Vagina (tissue), 2 donors: ENCODE measurements at places on chromosomes 12 and 14. TPM values are rescaled to one million over a fixed set of nuclear protein-coding genes. Genes with fewer than 3 reads are reported as not detected.

The TAPBPL gene
- 21.1 TPM for total RNA-seq

DNA sequence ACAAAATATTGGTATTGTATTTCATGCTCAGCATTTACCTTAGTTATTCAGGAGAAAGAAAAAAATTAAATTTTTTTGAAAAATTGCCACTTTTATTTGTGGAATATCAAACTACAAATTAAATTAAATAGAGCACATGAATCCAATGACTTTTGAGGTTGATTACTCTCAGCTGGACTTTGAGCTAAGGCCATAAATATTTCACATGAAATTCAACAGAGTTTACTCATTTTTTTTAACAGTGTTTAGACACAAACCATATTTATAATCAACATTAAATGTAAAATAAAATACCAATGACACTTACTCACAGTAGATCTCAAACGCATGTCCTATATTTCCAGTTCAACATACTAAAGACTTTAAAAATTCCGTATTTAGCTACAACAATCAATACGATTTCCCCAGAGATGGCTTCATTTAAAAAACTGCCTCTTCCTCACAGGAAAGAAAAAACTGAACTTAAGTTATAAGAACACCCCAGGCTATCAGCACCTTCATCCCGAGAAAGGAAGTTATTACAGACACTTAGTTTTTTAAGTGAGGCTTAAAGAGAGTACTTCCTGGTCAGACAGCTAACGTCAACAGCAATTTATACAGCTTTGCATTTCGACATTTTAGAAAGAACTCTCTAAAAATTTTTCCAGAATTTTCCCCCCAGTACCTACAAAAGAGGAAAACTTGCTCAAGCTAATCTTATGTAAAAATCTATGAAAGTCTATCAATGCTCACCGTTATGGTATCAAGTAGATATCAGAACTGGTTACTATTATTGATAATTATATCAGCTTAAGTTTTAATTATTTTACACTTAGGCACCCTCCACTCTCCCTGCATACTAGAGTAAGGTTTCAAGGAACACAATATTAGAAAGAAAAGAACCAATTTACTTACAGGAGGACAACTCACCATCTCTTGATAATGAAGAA lies 13.8 kb downstream of the TAOK3 start:
- no peak for DNase-seq

GRCh38 chr12:16563504-16563903 lies 42.5 kb downstream of the LMO3 start:
- DNase-seq, result no peak

DNA sequence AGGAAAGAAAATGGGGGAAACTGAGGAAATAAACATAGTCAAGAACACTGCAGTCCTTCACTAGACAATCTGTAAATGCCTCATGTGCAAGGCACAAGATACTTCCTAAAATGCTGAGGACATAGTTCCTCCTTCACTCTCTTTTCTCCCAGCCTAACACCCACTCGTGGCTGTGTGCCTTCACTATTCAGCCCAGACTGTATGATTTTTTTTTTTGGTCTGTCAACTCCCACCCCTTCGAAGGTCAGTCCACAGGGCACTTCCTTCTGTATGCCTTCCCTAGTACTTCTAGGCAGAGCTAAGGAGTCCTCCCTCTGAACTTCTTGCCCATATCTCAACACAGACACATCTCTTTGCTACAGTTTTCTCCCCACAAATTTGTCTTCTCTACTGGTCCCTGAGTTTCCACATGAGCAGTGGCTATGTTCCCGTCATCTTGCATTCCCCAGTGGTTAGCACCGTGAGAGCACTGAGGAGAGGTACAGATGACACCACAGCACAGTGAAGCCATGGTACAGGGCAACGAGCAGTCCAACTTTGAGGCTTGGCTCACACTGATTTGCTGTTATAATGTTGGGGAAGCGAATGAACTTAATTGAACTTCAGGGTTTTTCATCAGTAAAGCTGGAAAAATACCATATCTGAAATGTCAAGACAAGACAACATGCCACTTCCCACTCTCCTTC lies 24.1 kb upstream of the SYCP3 start:
- DNase-seq, result no peak

DNA sequence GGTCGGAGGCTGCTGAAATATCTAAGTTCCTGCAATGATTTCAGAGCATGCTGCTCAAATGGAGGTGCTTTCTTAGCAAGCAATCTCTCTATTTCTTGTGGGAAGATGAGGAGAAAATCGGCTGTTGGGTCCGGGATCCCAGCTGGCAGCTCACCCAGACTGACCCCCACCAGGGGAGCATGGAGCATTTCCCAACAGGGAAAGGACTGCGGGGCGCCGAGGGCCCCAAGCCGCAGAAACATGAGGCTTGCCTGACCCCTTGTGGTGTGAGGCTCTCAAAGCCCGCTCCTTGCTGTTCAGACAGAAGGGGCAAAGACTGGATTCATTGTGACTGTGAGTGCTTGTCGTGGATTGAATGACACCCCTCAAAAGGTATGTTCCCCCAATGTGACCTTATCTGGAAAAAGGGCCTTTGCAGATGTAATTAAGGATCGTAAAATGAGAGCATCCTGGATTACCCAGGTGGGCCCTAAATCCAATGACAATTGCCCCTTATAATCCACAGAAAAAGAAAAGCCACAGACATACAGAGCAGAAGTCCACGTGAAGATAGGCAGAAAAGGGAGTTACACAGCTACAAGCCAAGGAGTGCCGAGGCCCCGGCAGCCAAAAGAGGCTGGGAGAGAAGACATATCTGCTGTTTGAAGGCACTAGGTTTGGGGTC lies 116.3 kb upstream of the VASH1 start:
- no peak for DNase-seq

- DNase-seq, result no peak
Measured at GRCh38 chr12:1564067-1564466, 30.3 kb downstream of the FBXL14 start.

- no peak for DNase-seq
Measured at GRCh38 chr12:9936591-9936990, 4.4 kb upstream of the CLEC2A start.

GRCh38 chr12:49471557-49471956 lies 67.3 kb upstream of the KCNH3 start:
- DNase-seq, result no peak

The PAH gene
- not detected for total RNA-seq

GRCh38 chr14:45587142-45587541 lies 334.1 kb upstream of the MIS18BP1 start:
- DNase-seq, result no peak

DNA sequence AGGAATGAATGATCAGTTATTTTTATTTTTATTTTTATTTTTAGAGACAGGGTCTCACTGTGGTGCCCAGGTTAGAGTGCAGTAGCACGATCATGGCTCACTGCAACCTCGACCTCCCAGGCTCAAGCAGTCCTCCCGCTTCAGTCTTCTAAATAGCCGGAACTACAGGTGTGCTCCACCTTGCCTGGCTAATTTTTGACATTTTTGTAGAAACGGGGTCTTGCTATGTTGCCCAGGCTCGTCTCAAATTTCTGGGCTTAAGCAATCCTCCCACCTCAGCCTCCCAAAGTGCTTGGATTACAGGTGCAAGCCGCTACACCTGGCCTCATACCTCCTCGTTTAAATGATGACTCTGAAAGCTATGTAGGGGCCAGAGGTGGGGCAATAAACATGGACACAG lies 706.0 kb downstream of the MED13L start:
- no peak for DNase-seq

The CLEC14A gene
- total RNA-seq, result 33.1 TPM

DNA sequence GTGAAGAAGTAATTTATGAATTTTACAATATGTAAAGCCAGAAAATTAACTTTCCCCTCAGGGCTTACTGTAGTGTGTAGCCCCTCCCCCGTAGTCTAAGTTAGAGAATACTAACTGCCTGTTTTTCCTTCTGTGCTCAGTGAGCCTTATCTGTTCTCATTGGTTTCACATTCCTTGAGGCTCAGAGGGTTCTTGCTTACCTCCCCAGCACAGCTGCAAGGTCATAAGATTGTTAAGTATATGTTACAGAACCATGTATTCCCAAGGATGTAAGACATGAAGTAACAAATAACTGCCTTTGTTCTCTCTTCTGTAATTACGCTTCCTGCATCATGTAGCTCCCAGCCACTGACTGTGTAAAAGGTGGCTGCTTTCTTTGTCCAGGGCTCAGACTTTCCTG lies 1351.1 kb downstream of the TMEM121 start:
- no peak for DNase-seq

- no peak for DNase-seq
Measured at GRCh38 chr12:105882404-105882803, 256.4 kb downstream of the NUAK1 start.

DNA sequence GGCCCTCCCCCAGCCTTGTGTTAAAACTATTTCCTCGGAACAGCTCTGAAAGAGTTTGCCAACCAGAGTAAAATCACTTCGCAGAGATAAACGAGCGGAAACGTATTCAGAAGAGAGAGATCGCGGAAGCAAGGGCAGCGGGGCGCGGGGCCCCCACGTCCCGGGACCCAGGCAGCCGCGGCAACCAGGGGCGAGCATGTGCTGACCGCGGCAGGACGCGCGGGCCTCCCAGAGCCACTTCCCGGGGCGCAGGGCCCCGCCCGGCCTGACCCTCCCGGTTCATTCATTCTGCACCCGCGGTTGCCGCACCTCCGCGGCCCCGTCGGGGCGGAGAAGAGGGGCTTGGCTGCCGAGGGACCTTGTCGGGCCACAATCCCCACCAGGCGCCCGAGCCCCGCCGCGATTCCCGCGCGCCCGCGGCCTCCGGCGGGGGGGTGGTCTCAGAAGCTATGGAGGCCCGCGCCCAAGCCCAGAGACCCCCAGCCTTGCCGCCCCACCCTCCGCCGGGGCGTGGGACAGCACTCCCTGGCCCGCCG lies 598 bp downstream of the UBE2N start:
- no peak for DNase-seq

GRCh38 chr12:43325786-43326185 lies 226.2 kb downstream of the ADAMTS20 start:
- DNase-seq, result no peak
